ENCODE measurements at places on chromosomes 11 and 22.
A peak's percentile ranks its signal among the peaks of the same experiment; 100 is the strongest.

- no peak for DNase-seq
Measured at GRCh38 chr11:66835768-66836405, 7.4 kb upstream of the RCE1 start.

GRCh38 chr11:116865696-116866095 lies 28.3 kb upstream of the APOA1 start:
- no peak for DNase-seq

DNA sequence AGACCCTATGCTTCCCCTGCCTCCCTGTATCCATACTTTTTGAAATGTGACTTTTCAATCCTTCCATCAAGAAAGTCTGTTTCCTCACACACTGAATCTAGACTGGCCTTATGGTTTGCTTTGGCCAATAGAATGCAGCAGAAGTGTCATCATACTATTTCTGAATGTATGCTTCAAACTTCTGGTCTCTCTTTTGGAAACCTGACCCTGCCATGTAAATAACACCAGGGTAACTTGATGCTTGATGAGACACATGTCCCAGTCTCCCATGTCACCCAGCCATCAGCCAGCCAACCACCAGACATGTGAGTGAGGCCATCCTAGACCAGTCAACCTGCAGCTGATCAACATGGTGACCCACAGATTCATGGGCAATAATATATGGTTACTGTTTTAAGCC lies 29.7 kb upstream of the CAVIN3 start:
- DNase-seq = no peak

DNA sequence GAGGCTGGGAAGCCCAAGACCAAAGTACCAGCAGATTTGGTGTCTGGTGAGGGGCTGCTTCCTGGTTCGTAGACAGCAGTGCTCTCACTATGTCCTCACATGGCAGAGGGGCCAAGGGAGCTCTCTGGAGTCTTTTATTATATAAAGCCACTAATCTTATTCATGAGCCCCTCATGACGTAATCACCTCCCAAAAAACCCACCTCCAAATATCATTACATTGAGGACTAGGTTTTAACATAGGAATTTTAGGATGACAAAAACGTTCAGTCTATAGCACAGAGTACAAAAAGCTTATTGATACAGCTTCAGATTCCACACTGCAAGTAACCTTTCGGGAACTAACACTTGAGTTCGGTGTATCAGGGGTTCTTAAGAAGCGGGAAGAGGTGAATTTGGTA lies 4.1 kb upstream of the MS4A18 start:
- no peak for DNase-seq

DNA sequence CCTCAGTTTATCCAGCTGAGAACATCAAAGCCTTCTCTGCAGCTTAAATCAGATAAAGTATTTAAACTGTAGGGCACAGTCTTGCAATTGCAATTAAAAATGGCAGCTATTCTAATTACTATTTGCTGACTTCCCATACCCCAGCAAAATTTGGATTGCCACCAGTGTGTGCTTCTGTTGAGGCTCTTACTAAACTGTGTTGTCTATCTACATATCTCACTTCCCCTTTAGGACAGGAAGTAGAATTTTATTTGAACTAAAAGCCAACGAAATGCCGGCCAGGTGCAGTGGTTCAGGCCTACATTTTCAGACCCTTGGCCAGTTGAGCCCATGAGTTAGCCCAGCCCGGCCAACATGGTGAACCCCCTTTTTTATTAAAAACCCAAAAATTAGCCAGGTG lies 7.1 kb downstream of the SAA4 start:
- DNase-seq = no peak

DNA sequence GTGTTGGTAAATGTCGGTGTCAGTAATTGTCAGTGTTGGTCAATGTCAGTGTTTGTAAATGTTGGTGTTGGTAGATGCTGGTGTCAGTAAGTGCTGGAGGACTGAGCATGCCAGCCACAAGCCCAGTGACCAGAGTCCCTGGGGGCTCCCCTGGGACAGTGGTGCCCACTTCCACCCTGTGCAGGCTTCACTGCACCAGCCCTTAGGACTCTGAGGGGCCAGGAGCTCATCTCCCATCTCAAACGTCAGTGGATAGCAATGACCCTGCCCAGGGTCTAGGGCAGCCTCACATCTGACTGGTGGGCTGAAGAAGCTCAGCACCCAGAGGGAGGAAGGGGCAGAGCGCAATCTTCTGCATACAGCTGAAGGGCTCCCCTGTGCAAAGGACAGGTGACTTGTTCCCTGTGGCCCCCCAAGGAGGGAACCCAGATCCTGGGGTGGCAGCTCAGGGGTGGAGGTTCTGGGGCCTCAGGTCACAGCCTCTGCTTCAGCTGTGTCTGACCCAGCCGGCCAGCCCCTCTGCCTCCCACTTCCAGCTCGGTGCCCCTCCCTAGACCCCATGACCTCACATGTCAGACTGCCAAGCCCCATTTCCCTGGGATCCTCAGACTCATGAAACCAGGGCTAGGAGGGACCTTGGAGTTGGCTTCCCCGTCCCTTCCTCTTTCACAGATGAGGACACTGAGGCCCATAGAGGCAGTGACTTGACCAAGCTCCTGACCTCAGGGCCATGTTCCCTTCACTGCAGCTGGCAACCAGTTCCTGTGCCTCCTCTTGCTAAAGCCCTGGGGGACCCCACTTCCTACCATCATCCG lies 138.4 kb downstream of the CRYBB2 start:
- DNase-seq = no peak

DNA sequence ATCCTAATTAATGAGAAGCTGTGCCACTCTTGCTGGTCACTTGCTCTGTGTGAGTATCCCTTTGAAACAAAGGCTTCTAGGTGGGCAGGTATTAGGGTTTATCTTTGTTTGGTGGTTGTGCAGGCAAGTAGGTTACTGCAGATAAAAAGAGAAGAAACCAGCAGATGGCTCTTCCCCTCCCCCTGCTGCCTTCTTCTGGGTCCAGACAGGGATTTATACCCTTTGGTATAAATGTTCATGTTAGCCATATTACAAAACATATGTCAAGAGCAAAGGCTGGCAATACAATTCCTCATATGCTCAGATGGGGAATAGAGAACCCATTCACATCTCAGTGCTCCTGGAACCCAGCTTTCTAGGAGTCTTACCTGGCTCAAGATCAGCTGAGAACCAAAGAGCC lies 109.9 kb downstream of the NAV2 start:
- no peak for DNase-seq

DNA sequence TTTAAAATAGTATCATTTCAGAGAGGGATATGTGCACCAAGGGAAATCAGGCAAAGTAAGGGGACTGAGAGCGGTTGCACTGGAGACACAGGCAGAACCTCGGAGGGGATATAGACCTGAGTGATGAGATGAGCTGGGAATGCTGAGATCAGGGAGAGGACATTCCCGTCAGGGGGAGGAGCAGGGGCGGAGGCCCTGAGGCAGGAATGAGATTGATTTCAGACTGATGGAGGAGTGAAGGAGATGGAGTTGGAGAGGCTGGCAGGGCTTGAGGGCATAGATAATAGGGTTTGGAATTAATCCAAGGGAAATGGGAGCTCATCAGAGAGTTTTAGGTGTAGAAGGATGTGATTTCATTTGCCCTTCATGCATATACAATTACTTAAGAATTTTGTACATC lies 13.2 kb downstream of the CD6 start:
- DNase-seq = no peak

GRCh38 chr11:48062649-48063048 lies 82.3 kb downstream of the PTPRJ start:
- DNase-seq = no peak

DNA sequence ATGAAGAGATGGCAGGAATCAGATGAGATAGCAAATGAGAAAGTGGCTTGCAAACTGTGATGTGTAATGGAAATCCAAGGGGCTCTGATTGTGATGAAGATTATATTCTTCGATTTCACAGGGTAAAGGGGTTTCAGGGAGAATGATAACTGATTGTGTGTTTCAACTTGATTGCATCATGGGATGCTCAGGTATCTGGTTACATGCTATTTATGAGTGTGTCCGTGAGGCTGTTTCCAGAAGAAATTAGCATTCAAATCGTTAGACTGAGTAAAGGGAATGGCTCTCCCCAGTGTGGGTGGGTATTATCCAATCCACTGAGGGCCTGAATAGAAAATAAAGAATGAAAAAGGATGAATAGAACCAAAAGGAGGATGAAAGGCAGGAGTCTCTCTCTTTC lies 278.7 kb upstream of the LARGE1 start:
- no peak for DNase-seq

DNA sequence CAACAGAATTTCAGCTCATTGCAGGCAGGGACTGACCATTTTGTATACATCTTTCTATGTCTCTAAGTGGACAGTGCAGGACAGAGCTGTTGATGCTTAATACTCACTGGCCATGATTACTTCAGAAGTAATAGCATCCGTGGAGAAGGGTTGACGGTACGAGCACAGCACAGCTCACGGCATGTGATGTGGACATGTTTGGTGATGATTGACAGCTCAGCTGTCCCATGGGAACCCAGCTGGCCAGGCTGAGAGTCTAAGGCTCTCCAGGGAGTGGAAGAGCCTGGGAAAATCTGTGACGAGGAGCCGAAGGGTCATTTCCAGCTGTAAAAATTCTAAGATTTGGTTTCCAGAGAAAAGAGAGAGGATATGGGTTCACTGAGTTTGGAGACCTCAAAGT lies 198.2 kb downstream of the SNX19 start:
- no peak for DNase-seq

GRCh38 chr22:23789121-23789520 lies 2.4 kb downstream of the SMARCB1 start:
- no peak for DNase-seq

DNA sequence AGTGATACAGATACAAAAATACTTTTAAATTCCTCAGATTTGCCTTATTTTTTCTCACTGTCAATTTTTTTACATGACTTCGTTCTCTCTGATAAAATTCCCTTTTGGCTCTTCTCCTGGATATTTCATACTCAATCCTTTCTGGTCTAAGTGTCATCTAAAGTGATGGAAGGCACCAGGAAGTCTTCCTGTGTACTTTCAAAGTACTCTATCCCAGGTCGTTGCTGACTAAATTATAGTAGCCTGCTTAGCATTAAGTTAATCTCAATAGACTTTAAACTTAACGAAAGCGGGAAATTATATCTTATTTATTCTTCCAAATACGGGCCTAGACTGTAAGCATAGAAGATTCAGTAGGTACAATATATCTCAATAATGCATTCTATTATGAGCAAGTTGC lies 67.8 kb downstream of the CASP12 start:
- no peak for DNase-seq

DNA sequence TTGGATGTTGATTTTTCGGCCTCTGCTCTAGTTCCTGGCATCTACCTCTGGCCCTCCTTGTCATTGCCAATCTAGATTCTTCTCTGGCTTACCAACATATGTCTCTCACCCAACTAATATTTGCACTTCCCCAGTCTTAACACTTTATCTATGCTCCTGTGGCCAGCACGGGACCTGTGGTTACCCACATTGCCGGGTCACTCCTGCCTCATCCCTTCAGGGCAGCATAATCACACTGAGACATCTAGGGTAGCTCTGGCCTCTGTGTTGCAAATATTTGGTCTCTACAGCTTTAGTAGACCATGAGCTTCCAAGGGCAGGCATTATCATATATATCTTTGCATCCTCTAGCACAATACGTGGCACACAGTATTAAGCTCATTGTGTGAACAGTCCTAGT lies 182.0 kb upstream of the ARHGAP20 start:
- DNase-seq = no peak

DNA sequence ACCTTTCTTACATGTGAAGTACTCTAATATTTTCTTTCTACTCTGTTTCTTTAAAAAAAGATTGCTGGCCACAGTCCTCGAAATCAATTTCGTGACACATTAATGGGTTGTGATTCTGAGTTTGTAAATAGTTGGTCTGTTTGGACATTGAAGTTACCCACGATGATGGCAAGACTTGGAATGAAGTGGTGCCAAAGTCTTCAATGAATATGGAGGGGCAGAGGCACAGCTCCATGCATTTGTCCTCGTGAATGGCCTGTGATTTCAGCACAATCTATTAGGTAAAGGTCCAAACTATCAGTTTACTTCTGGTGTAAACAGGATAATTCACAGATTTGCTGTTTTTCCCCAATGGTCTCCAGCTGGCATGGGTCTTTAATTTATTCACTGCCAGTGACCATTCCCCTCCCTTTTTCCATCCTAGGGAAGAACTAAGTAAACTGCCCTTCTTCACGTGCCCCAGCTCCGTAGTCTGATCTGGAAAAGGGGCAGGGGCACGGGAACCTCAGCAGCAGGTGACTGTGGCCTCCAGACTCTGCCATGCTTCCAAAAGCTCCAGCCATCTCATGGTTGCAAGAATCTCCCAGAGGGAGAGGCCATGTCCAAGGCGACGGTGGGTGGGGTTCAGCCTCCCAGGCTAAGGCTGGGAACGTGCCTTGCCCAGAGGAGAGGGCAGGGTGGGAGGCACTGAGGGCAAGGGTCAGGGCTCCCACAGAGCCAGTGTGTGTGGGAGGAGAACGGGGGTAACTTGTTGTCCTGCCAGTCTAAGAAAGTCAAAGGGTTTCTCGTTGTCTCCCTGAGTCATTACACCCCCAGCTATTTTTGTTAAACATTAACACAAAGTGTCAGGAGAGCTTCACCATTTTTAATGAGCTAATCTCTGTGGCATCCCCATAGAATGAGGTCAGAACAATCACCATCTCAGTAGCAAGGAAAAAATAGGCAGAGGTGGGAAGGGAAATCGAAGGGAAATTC lies 16.9 kb upstream of the PEX26 start:
- DNase-seq = peak; percentile 96

DNA sequence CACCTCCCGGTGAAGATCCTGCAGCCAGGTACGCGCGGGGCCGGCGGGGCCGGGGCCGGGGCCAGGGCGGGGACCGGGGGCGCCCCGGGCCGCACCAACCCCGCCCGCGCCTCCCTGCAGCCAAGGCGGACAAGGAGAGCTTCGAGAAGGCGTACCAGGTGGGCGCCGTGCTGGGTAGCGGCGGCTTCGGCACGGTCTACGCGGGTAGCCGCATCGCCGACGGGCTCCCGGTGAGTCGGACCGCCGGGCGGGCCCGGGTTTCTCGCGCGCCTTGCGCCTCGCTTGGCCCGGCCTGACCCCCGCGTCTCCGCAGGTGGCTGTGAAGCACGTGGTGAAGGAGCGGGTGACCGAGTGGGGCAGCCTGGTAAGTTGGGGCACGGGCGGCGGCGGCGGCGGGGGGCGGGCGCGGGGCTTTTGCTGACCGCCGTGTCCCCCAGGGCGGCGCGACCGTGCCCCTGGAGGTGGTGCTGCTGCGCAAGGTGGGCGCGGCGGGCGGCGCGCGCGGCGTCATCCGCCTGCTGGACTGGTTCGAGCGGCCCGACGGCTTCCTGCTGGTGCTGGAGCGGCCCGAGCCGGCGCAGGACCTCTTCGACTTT lies 531 bp downstream of the PIM3 start:
- peak; percentile 15 for DNase-seq

Data from RCC 7860 (cell line).